ENCODE measurements at places on chromosomes 3 and 15.

DNA sequence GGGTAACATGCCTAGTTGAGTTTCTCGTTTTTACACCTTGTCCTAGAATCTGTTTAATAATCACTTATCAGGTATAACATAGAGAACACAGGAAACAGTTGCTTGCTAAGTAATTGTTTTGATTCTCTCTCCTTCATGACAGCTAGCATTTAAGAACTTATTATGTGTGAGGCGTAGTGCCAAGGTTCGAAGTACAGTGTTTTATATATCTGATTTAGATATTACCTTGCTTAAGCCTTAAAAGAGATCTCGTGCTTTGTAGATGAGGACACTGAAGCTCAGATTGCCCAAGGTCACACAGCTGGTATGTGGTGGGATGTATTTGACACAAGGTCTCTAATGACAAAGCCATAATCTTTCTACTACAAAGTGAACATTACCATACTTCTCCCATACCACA lies 29.0 kb upstream of the IFT57 start:
- DNase-seq = no peak
- H3K36me3 ChIP-seq = no peaks in the 10 kb centered on the region
- H3K27me3 ChIP-seq = no peaks in the 10 kb centered on the region
- no peak overlapping the region for H3K4me3 ChIP-seq

GRCh38 chr3:188156056-188156455 lies 2.1 kb downstream of the LPP start:
- peaks cover 66% of the 10 kb centered on the region for H3K4me1 ChIP-seq
- H3K36me3 ChIP-seq = peaks cover 5% of the 10 kb centered on the region
- DNase-seq = no peak
- peak overlapping the region; percentile 17 for H3K27ac ChIP-seq
- H3K27me3 ChIP-seq = no peaks in the 10 kb centered on the region
- H3K4me3 ChIP-seq = peak overlapping the region; percentile 87

- peaks cover 2% of the 10 kb centered on the region for H3K36me3 ChIP-seq
- DNase-seq = no peak
- no peak overlapping the region for H3K27ac ChIP-seq
- no peak overlapping the region for H3K4me3 ChIP-seq
- H3K27me3 ChIP-seq = peaks cover 45% of the 10 kb centered on the region
These were observed 17.6 kb upstream of the PLA2G4D start for GRCh38 chr15:42111924-42112323.

DNA sequence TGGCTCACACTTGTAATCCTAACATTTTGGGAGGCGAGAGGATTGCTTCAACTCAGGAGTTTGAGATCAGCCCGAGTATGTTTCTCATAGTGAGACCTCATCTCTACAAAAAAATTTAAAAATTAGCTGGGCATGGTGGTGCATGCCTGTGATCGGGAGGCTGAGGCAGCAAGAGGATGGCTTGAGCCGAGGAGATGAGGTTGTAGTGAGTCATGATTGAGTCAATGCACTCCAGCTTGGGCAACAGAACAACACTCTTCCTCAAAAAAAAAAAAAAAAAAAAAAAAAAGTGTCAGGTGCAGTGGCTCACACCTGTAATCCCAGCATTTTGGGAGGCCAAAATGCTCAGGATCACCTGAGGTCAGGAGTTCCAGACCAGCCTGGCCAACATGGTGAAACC lies 2.4 kb downstream of the RPL39L start:
- H3K4me3 ChIP-seq = no peak overlapping the region
- peaks cover 22% of the 10 kb centered on the region for H3K4me1 ChIP-seq
- H3K27ac ChIP-seq = no peak overlapping the region

GRCh38 chr3:136621628-136622027 lies 130.6 kb downstream of the STAG1 start:
- no peak for DNase-seq
- no peak overlapping the region for H3K4me3 ChIP-seq
- H3K36me3 ChIP-seq = peaks cover 19% of the 10 kb centered on the region
- H3K27me3 ChIP-seq = no peaks in the 10 kb centered on the region
- peaks cover 21% of the 10 kb centered on the region for H3K4me1 ChIP-seq

- H3K27ac ChIP-seq = peak overlapping the region; percentile 97
- H3K4me3 ChIP-seq = peak overlapping the region; percentile 67
- peaks cover 30% of the 10 kb centered on the region for H3K36me3 ChIP-seq
- H3K4me1 ChIP-seq = peaks cover 85% of the 10 kb centered on the region
These were observed 14.9 kb downstream of the PSTPIP1 start for GRCh38 chr15:77009646-77010311.

DNA sequence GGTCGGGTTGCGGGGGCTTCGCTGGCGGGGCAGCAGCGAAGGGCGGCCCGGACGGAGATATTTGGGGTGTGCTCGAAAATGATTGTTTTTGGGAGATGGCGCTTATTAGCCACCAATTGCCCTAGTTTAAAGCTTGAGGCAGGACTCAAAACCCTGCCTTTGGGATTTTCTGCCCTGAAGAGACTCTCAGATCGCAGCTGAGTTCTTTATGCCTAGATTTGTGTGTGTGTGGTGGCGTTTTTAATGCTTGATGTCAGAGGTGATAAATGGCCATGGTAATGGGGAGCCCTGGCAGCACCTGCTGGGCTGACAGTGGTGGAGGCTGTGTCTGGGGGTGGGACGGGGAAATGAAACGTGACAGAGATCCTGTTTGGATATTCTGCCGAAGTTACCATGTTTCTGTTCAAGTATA lies 604 bp downstream of the KCTD6 start:
- no peak for DNase-seq
- H3K4me3 ChIP-seq = peak overlapping the region; percentile 89
- H3K27ac ChIP-seq = peak overlapping the region; percentile 74

GRCh38 chr3:25748189-25748588 lies 35.1 kb downstream of the NGLY1 start:
- H3K27ac ChIP-seq = no peak overlapping the region
- peaks cover 31% of the 10 kb centered on the region for H3K4me1 ChIP-seq
- peaks cover 46% of the 10 kb centered on the region for H3K36me3 ChIP-seq
- no peak for DNase-seq

DNA sequence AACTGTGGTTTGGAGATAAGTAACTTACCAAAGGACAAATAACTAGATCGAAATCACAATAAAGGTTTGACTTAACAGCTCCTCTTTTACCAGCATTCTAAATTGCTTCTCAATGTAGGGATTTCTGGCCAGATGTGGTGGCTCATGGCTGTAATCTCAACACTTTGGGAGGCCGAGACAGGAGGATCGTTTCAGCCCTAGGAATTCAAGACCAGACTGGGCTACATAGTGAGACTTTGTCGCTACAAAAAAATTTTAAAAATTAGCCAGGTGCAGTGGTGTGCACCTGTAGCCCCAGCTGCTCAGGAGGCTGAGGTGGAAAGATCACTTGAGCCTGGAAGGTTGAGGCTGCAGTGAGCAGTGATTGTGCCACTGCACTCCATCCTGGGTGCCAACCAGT lies 17.4 kb upstream of the IGF2BP2 start:
- no peak overlapping the region for H3K4me3 ChIP-seq
- H3K27ac ChIP-seq = no peak overlapping the region
- H3K36me3 ChIP-seq = no peaks in the 10 kb centered on the region

DNA sequence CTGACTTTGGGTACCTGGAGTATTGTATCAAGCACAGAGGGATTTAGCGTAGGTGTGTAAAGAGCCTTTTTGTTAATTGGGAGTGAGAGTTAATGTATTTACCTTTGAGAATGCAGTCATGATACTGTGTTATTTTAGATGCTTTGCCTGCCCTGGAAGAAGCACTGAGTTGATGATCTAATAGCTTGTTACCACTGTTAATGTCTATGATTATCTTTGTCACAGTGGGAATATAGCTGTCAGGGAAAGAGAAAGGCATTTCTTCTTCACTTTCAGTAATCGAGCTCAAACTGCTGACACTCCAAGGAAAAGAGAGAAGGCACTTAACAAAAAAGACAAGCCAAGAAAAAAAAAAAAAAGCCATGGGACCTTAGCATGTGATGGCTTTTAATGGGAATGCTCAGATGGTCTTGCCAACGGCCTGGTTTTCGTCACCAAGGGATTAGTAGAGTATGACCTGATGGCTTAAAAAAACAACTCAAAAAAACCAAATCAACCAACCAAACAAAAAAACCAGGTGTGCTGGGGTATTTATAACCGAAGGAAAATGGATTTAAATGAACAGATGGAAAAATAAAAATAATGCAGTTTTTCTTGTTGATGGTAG lies 387.4 kb downstream of the PTPRG start:
- H3K4me1 ChIP-seq = no peaks in the 10 kb centered on the region
- H3K4me3 ChIP-seq = no peak overlapping the region
- H3K36me3 ChIP-seq = no peaks in the 10 kb centered on the region
- no peak for DNase-seq
- no peaks in the 10 kb centered on the region for H3K27me3 ChIP-seq

Data from central memory CD8-positive, alpha-beta T cell (primary cell).